ENCODE measurements at places on chromosomes 1 and 21.

- no peak for DNase-seq
Measured at GRCh38 chr1:230867101-230867902, 1.0 kb downstream of the C1orf198 start.

DNA sequence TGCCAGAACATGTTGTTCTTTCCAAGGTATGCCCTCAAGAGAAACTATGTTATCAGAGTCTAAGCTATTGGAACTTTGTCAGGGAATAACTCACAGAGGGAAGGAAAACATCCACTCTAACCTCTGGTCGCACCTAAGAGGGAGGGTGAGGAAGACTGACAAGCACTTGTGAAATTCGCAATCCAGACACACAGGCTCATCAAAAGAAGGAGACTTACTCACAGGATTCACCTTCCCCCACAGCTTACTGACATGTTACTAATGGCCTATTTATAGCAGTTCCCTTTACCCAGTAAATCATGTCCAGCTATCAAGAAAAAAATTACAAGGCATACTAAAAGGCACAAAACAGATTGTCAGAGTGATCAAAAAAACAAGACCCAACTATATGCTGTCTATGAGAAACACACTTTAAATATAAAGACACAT lies 36.9 kb downstream of the WDR64 start:
- DNase-seq = no peak

DNA sequence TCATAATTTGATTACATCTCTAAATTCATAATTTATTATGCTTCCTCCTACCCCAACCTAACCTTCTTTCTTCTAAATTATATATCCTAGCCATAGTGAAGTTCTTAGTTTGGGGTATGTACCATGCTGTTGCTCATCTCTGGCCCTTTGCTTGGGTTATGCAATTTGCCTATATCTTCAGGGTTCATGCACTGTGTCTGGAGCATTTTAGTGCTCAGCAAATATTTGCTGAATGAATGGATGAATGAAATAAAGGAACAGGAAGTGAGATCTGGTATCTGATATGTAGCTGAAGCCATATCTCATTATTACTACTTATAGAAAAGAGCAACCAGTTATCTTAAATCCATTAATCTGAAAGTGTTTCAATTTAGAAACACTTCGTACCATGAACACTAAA lies 137.6 kb downstream of the GPATCH2 start:
- DNase-seq = no peak

DNA sequence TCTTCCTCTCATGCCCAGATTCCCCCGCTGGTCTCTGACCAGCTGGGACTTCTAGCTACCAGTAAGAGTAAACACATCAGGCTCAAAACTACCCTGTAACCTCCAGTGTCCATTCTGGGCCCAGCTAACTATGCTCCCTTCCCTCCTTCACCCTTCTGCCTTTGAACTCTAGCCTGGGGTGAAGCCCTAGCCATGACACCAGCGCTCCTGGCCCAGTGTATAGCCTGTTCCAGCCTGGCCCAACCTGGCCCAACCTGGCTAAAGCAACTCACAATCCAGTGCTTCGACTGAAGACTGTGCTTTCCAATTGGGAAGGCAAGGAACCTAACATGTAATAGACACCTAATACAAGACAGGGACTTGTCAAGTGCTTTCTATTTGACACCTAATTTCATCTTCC lies 27.6 kb downstream of the CSMD2 start:
- DNase-seq = no peak

GRCh38 chr1:10823000-10823401 lies 26.6 kb upstream of the CASZ1 start:
- DNase-seq = no peak

DNA sequence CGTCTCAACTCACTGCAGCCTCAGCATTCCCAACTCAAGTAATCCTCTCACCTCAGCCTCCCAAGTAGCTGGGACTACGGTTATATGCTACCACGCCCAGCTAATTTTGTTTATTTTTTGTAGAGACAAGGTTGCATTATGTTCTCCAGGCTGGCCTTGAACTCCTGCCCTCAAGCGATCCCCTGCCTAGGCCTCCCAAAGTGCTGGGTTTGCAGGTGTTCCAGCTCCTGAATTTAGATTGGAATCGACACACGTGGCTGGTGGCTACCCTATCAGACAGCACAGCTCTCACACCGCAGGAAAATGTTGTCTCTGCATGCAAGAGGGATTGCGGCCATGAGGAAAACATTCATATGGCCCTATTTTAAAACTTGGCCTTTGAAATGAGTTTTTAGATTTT lies 76.7 kb upstream of the GALNT2 start:
- no peak for DNase-seq

DNA sequence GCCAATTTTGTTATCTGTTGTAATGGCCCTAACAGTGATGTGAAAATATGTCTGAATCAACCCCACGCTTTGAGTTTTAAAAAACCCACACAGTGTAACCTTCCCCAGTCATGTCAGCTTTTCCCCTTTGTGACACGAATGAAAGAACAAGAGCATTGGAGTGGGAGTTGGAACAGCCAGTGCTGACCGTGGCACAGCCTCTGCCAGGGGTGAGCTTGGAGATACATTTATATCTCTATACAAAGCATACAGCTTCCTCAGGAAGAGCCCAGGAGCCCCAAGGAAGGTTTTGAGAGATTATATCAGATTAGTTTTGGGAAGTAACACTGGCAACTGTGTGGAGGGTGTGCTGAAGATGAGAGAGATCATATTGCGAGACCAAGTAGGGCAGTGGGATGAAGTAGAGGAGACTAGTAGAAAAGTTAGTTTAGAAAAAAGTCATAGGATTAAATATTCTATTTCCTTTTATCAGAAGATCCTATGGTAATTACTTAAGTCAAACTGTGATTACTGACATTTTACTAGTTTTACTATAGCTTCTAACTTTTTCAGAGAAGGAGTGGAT lies 15.9 kb downstream of the LRRC8B start:
- no peak for DNase-seq

DNA sequence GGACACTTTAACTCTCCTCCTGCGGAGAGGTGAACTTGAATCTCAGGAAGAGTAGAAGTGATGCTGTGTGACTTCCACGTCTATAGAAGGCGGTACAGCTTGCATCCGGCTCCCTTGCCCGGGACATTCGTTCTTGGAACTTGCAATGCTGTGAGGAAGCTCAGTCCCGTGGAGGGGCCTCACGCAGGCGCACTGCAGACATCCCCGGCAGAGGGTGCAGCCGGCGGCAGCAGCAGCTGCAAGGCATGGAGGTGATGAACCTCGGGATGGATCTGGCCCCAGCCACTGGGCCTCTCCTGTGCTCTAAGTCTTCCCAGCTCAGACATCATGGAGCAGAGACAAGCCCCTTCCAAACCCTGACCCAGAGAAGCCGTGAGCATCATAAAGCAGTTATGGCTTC lies 61.8 kb upstream of the SOD1 start:
- DNase-seq = no peak

DNA sequence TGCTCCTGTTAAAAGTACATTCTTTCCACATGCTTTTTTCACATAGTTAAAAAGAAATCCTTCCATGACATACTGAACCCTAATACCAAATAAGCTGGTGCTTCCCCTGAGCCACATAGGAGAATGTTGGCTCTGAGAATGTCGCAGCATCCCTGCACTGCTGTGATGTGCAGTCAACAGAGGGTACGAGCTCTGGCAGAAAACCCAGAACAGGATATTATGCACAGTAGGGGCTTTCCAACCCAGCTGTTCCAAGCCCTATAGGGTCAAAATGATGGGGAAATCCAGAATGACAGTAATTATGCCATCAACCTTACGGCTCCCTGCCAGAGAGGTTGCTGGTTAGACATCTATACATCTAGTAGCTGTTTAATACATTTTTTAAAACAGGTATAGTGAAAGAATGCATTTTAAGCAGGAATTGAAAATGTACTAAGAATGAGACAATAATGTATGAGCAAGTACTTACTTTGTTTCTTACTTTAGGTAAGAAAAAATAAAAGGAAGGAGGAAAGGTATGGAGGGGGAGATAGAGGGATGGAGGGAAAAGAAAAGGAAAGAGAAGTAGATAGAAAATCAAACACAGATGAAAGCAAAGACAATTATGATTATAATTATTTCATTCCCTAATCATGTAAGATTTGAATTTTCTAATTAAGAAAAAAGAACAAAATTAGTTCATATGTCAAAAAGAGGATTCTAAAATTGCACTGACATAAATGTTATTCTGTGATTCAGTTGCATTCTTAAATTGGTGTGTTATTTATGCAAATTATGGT lies 126.0 kb downstream of the NR5A2 start:
- DNase-seq = peak; percentile 56

GRCh38 chr1:187010571-187011309 lies 182.0 kb downstream of the PLA2G4A start:
- DNase-seq = no peak

GRCh38 chr1:167909691-167910180 lies 4.2 kb downstream of the ADCY10 start:
- no peak for DNase-seq

- no peak for DNase-seq
Measured at GRCh38 chr1:182968151-182968741, 15.3 kb upstream of the SHCBP1L start.

GRCh38 chr1:117541003-117541402 lies 64.8 kb upstream of the TENT5C start:
- no peak for DNase-seq

DNA sequence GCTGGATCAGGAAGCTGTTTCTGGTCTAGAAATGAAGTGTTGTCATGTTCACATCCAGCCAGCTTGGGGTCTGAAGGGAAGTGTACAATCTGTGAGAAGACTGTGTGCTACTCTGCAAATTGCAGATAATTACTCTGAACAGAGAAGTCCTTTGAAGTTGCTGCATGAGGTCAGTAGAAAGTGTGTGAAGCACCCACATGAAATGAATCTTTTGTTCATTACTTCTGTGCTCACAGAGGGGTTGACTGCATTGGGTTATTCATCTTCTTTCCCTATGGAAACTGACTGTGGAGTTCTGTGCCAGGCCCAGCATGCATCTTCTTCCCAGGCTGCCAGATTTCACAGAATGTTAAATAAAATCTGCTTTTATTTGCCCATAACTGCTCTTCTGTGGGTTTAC lies 47.1 kb downstream of the CTH start:
- no peak for DNase-seq

GRCh38 chr1:199995096-199995685 lies 32.3 kb upstream of the NR5A2 start:
- no peak for DNase-seq
